ENCODE measurements at places on chromosomes 3 and 15.
A peak's percentile ranks its signal among the peaks of the same experiment; 100 is the strongest.

- DNase-seq = no peak
Observed at GRCh38 chr3:114327665-114328064, 33.8 kb downstream of the TIGIT start.

DNA sequence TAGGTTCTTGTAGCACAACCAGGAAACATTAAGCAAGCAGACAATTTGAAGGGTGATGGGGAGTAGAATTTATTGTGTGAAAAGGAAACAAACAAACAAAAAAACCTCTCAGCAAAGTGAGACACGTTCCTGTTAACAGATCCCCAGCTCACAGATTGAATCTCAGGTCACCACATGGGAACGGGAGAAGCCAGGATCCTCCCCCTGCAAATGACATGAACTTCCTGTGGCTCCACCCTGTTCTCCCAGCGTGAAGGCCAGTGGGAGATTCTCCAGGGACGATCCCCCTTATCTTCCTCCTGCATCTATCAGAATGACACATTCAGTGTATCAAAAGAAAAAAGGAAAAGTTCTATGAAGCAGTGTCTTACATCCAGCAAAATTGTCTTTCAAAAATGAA is 1488.1 kb downstream of the OTOL1 start:
- no peak for DNase-seq

DNA sequence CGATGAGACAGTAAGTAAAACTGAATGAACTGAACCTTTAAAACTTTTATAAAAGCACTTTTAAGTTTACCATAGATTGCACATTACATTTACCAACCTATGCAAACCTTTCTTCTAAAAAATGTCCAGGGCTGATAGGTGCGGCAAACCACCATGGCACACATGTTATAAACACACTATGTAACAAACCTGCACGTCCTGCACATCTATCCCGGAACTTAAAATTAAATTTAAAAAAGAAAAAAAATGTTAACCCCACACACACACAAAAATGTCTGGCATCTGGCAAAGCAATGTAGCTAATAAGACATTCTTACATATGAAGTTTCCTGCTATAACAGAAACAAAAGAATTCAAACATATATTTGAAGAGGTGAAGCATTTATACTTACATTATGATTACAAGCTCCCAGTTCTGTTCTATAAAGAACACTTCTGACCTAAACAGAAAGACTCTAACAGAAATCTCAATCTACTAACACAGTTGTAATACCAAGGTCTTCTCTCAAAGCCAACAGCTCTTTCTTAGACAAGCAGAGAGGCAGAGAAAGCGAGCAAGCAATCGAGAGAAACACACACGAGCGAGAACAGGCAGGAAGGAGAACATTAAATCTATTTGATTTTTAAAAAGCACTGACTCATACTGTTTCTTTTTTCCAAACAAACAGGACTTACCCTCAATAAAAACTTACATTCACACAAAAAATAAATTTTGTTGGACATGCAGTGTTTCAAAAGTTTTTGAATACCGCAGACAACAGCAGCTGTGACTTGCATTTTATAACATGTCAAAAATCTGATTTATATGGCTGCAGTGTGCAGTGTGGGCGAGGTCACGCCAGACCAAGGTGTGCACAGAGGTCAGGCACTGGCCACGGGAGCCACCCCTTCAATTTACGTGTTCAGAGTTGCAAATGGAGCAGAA is at the start of gene NRG4:
TSS of gene NRG4 (minus strand) at position 798 of the 925 bp plus-strand sequence. CDS start 1,194 bp downstream, outside the sequence.
- no peak for DNase-seq

DNA sequence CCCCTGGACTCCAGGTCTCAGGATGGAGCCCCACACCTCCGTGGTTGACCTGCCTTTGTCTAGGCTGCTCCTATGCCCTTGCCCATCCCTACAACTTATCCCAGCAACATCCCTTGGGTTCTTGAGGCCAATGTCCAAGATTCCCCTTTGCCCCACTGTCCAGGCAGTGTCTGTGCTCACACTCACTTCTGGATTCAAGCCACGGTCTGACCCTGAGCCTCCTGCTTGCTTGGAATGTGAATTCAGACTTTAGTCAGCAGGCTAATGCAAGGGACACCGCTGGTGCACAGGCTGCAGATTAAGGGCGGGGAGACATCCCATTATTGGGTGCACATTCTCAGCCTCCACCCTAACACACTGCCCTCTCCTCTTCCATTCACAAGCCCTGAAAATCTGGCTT is 154.1 kb downstream of the WNT5A start:
- DNase-seq = no peak

DNA sequence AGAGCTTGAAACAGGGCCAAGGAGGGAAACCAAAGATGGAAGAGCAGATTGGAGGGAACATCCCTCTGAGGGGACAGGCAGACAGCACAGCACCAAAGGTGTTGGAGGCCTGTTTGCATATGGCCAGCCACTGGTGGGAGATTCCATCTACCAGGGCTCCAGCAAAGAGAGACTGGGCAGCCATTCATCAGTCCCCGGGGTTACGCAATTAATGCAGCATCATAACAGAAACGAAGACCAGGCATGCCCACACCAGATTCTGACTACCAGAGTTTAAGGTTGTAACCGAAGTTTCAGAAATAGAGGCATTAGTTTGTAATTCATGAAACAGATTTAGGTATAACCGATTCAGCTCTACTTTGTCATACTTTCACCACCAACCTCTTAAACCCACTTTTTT is 58.1 kb downstream of the COL8A1 start:
- DNase-seq = no peak

GRCh38 chr3:149142682-149143081 is 13.2 kb downstream of the HPS3 start:
- no peak for DNase-seq

DNA sequence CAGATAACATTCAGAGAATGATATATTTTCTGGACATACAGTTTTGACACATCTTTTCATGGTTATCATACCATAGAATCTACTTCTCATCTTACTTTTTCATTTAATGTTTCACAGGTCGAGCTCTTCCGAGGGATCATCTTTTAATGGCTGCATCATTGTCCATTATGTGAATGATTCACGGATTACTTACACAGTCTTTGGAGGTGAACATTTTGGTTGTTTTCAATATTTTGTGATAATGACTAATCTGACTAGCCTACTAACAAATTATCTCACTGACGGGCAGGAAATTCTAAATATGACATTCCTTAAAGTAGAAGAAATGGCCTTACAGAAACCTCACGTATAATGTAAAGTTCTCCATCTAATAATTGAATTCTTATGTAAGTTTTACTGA is 209.1 kb upstream of the STRIT1 start:
- DNase-seq = no peak

GRCh38 chr15:86588413-86588812 is 508.7 kb downstream of the AGBL1 start:
- DNase-seq = no peak

DNA sequence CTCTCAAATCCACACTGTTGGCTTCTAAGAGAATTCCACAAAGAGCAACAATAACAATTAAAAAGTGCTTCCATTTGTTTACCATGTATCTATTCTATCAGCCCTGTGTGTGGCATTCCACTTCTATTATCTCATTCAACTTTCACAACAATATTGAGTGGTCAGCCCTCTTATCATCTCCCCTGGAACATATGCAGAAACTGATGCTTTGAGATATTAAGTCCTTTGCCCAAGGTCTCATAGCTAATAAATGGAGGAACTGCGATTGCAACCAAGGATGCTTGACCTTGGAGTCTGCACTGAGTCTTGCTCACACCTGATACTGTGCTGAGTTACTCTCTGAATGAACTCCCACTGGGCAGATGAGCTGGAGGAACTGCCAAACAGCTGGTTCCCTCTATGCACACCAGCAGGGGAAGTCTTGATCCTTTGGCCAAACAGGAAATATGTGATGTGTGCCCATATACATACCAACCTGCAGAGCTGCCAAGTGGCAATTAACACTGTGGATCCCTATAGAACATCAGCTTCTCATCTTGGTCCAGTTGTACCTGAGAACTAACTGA is 144.7 kb upstream of the WNT5A start:
- no peak for DNase-seq

- no peak for DNase-seq
Observed at GRCh38 chr3:174253940-174254339, 605.2 kb upstream of the NAALADL2 start.

DNA sequence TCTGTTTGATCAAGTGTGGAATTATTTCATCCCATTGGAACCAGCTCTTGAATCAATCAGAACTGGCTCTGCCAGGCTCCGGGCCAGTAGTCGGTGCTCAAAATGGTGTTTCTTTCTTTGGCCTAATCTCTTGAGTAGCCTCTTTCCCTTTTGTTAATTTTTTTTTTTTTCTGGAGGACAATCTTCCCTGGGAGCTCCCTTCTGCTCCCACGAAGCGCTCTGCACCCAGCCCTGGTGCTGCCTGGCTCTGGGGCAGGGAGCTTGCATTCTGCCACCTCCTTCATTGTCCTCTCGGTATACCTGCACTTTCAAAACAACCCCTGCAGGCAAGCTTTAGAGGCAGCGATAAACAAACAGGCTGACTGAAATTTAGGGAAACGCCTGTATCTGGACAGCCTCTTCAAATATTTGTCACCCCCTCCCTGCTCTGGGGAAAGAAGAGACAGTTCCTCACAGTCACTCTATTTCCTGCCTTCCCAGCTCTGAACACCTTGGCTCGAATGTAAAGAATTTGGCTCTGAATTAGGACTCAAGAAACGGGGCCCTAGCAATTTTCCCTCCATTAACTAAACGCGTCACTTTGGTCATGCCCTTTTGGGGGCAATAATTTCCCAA is 1.1 kb upstream of the THSD4 start:
- DNase-seq = no peak

DNA sequence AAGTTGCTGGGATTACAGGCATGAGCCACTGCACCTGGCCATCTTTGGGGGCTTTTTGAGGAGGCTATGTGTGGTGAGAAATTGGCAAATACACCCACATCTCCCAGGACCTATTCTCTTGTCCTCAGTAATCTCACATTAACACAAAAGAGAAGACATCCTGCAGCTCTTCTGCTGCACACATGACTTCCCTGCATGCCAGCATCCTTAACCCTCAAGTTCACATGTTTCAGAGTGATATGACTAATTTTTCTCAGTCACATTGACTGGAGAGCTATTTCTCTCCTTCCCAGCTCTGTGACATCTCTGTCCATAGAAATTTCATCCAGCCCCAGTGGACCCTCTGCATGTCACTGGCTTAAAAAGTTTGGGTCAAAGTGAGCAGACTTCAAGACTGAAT is 1.9 kb upstream of the SKIC8 start:
- DNase-seq = no peak

GRCh38 chr3:194640829-194641228 is 7.6 kb upstream of the TMEM44 start:
- DNase-seq = no peak

GRCh38 chr3:61903931-61904657 is 342.7 kb downstream of the PTPRG start:
- DNase-seq = no peak

- no peak for DNase-seq
Observed at GRCh38 chr3:194955979-194956696, 270.5 kb downstream of the FAM43A start.

- DNase-seq = peak; percentile 15
Observed at GRCh38 chr3:28940530-28940929, 340.3 kb upstream of the RBMS3 start.

DNA sequence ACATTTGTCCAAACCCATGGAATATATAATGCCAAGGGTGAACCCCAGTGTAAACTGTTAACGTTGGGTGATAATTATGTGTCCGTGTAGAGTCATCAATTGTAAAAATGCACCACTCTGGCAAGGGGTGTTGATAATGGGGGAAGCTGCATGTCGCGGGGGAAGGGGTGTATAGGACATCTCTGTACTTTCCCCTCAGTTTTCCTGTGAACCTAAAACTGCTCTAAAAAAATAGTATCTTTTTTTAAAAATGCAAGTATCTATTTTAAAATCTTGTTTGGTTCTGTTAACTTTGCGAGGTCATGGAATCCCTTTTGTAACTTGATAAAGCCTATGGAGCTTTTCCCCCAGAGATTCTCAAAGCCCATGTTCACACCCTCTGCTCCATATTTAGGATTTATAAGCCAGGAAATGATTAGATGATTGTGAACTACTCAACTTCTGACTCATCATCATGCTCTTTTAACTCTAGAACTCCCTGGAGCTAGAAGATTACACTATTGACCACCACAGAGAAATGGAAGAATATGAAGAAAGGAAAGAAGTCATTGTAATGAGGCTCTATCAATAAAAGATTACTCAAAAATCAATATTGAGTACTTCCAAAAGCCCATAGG is 56.1 kb upstream of the C3orf49 start:
- DNase-seq = no peak

DNA sequence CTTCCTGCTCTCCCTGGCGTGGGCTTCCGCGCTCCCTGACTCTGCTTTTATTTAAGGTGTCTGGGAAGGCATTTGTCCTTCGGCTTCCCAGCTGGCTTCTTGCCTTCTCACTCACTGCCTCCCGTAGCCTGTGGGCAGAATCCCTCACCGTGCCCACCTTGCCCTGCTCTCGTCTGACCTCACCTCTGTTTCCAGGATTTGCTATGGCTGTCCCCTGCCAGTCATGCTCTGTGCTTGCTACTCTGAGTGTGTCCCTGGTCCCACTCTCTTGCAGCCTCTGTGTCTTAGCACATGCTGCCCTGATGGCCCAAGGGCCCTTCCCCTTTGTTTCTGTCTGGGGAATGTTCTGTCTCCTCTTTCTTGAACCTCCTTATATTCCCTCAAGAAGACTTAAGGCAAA is 26.2 kb downstream of the LPP start:
- no peak for DNase-seq

DNA sequence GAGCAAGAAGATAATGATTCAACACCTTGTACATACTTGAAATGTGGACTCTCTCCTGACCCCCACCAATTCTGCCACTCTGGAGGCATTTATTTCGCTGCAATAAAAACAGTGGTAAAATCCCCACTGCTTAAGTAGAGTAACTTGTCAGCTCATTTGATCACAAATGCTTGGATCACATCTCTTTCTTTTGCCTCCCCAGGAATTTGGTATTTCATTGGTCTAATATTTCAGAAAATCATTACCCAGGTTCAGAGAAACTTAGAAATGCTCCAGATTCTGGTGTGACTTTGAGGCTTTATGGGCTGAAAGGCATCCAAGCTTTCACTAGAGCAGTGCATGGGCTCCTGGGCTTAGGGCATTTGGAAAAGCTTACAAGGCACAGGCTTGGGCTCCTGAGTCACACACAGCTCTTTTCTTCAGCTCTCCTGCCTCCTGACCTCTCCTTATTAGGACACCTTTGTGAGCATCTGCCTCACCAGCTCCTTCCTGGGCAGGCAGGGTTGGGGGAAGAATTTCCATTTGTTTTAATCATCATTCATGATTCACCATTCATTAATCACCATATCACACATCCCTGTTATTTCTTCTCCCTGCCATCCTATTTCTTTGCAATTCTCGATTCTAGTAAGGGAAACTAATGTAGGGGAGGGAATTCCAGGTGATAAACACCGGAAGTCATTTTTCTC is 22.5 kb downstream of the CDCP1 start:
- DNase-seq = no peak

- DNase-seq = no peak
Observed at GRCh38 chr3:59245859-59246501, 196.2 kb upstream of the CFAP20DC start.

- DNase-seq = no peak
Observed at GRCh38 chr3:126469479-126469878, 6.2 kb downstream of the ZXDC start.

GRCh38 chr15:23073890-23074646 is 34.7 kb upstream of the TUBGCP5 start:
- DNase-seq = no peak

Measured in GM18507 (cell line).